Myocyte (in vitro differentiated cells): ENCODE measurements at places on chromosomes 7 and 10. TPM values are rescaled to one million over a fixed set of nuclear protein-coding genes. Genes with fewer than 3 reads are reported as not detected.

The AKR1D1 gene
- total RNA-seq, result not detected in 2 replicates

GRCh38 chr10:119973281-119973680 lies 80.8 kb downstream of the SEC23IP start:
- peak; percentile 14 for DNase-seq

The IFIT1B gene
- total RNA-seq, result not detected in 2 replicates

- DNase-seq, result no peak
Measured at GRCh38 chr7:44621750-44622103, 15.3 kb downstream of the OGDH start.

- no peak for DNase-seq
Measured at GRCh38 chr7:44084701-44085100, 2.4 kb upstream of the POLM start.

The BMPER gene
- 1.3 and 3.1 TPM in 2 replicates for total RNA-seq

The ASIC3 gene
- total RNA-seq, result 3.6 and 5.5 TPM in 2 replicates

DNA sequence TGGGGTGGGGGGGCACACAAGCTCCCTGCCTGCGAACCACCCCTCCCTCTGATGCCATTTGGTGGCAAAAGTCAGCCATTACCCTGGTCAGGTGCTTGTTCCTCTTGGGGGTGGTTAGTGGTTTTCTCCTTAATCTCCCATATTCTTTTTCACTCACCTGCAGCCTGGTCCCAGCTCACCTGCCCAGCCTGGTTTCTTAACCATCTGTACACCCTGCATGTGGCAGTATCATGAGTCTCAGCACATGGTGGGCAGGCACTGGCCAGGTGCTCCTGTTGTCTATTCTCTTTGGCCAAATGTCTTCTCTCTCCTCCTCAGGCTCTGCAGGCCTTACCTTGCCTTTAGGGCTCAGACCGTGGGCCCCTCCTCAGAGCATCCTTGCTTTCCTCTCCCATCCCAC lies 30.5 kb downstream of the OGDH start:
- no peak for DNase-seq
